ENCODE measurements at places on chromosomes 6 and 20. TPM values are rescaled to one million over a fixed set of nuclear protein-coding genes. Genes with fewer than 3 reads are reported as not detected.

Gene C20orf202
- total RNA-seq, result not detected

Gene PPP1R16B
- 11.0 TPM for total RNA-seq

Gene CLDN20
- total RNA-seq, result not detected

Gene GJA1
- 53.7 TPM for total RNA-seq

Gene FNDC1
- 11.0 TPM for total RNA-seq

Gene MAN1A1
- 132 TPM for total RNA-seq

Gene IL20RA
- 0.45 TPM for total RNA-seq

Gene BPI
- total RNA-seq, result not detected

Gene CLPSL1
- not detected for total RNA-seq

Gene NKAPL
- total RNA-seq, result 0.45 TPM

Gene BMP2
- 49.0 TPM for total RNA-seq

Gene KIF25
- not detected for total RNA-seq

Gene PGM3
- total RNA-seq, result 96.4 TPM

DNA sequence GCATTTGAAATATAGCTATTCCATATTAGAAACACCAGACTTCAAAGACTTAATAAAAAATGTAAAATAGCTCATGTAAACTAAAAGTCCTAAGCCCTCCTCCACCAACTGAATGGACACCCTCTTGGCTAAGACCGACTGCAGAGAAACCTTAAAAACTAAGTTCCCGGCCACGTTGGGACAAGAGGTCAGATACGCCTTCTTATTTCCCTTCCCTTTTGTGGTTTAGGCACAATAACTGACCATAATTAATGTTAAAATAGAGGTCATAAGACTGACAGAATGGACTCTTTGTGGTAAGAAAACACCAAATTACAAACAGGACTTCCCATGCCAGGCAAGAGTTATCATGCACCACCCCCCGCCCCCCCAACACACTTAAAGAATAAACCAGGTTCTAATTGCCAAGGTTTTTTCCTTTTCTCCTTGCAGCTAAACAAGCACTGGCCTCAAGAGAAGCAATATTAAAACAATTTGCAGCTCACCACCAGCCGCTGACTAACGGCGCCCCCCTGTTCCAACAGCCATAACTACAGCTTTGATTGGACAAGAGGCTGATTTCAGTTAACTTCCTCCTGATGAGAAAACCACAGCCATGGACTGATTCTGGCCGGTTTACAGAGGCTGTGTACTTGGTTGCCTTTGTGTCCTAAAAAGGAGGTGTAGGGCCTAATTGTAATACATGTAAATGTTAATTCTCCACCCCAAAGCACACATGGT, 10.7 kb upstream of the LAMP5 start:
- DNase-seq, result no peak

DNA sequence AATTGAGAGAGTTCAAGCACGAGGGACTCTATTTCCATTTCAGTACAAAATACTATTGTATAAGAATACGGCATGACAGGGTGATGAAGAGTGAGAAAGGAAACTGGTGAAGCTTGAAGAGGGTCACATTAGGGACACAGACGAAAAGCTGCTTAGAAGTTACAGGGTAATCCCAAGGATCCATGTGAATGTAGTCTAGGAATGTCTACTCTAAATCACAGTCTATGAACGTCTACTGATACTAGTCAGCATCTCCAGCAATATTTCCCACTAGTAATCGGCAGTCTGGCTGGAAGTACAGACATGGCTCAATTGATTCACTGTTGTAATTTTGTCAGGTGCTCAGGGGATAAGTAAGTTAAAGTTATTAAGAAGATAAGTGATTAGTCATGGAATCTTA, 156.4 kb downstream of the ASCC3 start:
- DNase-seq, result no peak

GRCh38 chr20:41052742-41053419, 24.3 kb downstream of the TOP1 start:
- peak; percentile 67 for DNase-seq

- no peak for DNase-seq
Observed at GRCh38 chr20:63033794-63034709, 27.3 kb upstream of the BHLHE23 start.

DNA sequence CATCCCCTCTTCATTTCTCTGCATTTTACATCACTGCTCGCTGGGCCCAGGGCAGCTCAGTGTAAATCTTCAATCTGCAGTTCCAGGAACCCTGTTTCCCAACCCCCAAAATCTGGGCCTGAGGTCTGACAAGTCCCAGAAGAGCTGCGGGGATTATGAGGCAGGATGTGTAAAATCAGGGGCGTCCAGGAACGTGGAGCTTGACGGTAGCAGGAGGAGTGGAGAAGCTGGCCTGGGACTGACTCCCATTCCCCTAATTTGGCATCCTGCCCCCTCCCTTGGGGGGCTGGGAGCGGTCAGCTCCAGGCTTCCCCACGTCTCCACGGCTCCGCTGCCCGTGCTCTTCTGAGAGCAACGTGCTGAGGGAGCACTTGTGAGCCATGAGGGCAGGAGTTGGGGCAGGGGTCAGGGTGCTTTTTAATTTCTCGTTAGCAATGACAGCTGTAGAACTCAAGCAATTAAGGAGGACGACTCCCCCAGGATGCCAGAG, 23.4 kb upstream of the VEGFA start:
- DNase-seq, result peak; percentile 84

GRCh38 chr6:84466511-84466910, 239.1 kb upstream of the CEP162 start:
- no peak for DNase-seq

DNA sequence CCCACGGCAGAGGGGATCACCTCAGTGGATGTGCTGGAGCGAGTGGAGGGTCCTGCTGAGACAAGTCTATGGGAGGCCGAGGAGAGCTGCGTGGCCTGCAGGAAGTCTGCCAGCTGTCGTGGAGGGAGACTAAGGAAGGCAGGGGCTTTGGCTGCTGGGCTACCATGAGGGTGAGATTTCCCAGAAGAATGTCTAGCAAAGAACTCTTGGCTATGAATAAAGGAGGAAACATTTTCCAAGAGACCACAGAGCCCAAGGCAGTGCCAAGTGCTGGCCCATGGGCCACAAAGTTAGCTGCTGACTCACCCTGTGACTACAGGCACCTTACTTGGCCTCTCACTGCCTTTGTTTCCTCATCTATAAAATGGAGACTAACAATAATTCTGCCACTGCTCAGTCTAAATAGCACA, 73.4 kb downstream of the PRDM1 start:
- no peak for DNase-seq

- no peak for DNase-seq
Observed at GRCh38 chr6:47992809-47993208, 118.2 kb downstream of the PTCHD4 start.

DNA sequence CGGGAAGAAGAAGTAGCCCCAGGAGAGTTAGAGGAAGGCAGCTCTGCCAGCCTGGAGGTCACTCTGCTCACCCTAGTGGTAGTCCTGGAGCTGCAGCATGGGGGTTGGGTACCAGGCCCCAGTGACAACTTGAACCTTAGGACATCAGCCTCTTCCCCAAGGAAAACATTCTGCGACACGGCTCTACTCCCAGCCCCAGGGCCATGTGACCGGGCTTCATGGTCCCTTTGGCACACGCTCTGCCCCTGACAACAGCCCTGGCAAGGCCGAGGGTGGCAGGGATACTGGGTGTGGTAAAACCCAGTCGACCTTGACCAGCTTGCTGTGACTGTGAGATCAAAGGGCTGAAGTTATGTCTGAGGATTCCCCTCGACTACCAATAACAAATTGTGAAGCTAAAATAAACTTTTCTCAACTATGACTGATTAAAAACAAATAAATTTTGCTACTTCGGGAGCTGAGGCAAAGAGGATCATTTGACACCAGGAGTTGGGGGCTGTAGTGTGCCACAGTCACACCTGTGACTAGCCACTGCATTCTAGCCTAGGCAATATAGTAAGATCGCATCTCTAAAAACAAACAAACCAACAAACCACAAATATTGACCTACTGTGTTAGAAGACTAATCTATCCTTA, 24.4 kb upstream of the ARID1B start:
- DNase-seq, result peak; percentile 29

GRCh38 chr6:142783499-142783898, 161.5 kb downstream of the HIVEP2 start:
- no peak for DNase-seq

Measured in stomach (tissue), 19 donors.